ENCODE measurements at places on chromosomes 5 and 9.

GRCh38 chr9:109914280-109915027 is 134.5 kb downstream of the PALM2AKAP2 start:
- DNase-seq: no peak

GRCh38 chr5:34583167-34583566 is 73.0 kb upstream of the RAI14 start:
- no peak for DNase-seq

DNA sequence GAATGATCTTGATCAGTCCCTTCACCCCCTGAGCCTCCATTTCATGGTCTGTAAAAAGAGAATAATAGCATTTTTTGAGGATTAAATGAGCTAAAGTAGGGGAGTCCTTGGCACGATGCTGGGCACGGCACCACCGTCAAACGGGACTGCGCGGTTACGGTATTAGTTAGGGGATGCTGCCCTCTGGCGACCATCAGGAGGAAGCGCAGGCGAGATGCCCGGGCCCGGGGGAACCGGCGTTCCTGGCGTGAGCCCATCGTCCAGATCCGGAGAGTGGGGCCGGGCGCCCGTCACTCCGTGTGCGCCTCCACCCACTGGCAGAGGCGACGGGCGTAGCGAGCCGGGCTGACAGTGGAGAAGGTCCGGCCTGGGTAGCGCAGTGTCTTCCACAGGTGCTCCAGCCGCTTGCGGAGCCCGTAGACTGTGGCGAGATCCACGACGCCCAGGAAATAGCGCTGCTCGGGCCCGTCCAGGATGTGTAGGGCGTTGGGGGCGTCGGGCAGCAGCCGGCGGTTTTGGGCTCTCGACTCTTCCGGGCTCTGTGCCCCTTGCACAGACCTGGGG is 4.8 kb upstream of the ST6GALNAC4 start:
- DNase-seq: no peak

GRCh38 chr5:90220554-90220953 is 189.0 kb downstream of the CETN3 start:
- no peak for DNase-seq

DNA sequence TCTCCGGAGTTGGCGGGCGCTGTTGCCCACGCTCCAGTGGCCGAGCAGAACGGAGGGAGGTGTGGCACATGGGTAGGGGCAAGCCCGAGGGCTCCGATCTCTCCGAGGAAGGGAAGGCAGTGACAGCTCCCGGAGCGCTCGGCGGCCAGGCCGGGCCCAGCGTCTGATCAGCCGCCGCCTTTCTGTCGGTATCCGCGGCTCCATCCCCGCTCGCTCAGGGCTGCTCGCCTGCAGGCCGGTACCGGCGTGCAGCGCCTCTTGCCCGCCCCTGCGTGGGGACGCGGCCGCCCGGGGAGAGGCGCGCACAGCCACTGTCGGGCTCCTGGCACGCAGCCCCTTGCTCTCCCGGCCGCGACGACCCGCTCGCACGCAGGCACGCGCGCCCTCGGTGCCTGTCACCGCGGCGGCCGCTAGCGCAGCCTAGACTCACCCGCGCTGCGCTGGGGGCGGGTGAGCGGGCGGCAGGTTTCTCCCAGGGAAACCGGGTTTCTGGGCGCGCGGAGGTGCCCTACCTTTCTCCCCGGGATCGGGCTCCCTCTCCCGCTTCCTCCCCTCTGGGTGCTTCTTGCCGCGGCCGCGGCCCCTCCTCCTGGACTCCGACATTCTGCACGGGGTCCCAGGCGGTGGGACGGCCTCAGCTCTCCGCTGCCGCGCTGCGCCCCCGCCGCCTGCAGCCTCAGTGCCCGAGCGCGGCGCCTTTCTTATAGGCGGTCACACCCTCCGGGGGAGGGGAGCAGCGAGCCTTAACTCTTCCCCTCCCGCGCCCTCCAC is 108.4 kb downstream of the PSD2 start:
- no peak for DNase-seq

- no peak for DNase-seq
These were observed 1574.5 kb upstream of the WWC1 start for GRCh38 chr5:166716856-166717492.

DNA sequence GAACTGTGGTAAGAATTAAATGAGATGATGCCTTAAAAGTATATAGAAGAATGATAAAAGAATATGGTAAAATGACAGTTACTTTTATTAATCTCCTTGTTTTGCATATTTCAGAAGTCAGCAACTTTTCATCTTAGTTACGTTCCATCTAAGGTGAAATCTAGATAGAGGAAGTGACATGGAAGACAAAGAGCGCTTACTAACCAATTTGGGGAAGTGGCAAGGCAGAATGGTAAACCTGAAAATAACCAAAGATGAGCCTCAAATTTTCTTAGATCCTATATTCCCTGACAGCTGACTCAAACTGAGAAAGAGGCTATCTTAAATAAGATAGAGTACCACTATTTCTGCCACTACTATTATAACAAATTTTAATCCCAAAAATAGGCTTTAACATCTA is 52.5 kb downstream of the FGF10 start:
- DNase-seq: no peak

- no peak for DNase-seq
These were observed 13.7 kb downstream of the NUDT2 start for GRCh38 chr9:34343090-34343489.

DNA sequence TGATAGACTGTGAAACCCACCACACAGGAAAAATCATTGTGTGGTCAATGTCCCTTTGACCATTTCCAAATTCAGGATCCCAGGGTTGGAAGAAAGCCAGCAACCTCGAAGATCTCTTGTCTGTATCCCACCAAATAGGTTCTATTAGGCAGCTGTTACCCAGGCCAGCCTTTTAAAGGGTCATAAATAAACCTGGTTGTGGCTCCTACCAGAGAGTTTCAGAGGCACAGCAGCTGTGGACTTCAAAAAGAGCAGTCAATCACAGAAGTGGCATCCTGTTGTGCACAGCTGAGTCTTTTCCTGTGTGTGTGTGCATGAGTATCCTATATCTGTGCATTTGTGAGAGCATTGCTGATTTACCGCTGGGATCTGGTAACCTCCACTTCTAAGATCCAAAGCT is 23.7 kb upstream of the OR2S2 start:
- no peak for DNase-seq

DNA sequence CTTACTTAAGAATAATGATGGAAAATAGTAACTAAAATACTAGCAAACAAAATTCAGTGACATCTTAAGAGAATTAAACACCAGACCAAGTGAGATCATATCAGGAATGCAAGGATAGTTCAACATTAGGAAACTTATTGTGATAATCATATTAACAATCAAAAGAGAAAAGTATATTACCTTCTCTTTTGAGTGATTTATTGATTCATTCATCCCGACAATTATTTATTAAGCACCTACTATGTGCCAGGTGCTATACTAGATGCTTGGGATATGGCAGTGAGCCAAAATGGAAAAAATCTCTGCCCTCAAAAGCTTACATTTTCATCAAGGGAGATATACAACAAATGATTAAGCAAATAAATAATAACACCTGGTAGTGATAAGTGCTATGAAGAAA is 23.7 kb upstream of the PURA start:
- DNase-seq: no peak

DNA sequence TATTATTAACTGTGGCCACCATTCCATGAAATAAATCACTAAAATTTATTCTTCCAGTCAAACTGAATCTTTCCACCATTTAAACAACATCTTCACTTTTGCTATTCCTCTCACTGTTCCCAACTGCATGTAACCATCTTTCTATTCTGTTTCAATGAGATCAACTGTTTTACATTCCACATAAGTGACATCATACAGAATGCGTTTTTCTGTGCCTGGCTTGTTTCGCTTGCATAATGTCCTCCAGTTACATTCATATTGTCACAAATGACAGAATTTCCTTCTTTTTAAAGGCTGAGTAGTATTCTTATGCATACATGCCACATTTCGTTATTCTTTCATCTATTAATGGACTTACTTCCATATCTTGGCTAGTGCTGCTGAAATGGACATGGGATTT is 738.2 kb downstream of the SEMA5A start:
- no peak for DNase-seq

- no peak for DNase-seq
These were observed 82.5 kb downstream of the ADCY2 start for GRCh38 chr5:7478459-7478858.

DNA sequence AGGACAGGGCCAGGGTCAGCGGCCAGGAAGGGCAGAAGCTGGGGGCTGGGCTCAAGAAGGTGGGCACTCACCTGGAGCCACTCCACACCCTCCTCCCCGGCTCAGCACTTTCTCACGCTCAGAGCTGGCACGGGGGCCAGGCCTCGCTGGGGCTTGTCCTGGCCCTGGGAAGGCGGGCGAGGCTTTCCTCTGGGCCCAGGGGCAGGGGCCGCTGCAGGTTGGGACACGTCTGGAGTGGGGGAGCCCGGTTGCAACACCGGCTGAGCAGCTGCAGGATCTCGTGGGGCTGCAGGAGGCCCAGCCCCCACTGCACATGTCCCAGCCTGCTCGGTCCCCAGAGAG is 38.9 kb upstream of the EGFL7 start:
- no peak for DNase-seq

DNA sequence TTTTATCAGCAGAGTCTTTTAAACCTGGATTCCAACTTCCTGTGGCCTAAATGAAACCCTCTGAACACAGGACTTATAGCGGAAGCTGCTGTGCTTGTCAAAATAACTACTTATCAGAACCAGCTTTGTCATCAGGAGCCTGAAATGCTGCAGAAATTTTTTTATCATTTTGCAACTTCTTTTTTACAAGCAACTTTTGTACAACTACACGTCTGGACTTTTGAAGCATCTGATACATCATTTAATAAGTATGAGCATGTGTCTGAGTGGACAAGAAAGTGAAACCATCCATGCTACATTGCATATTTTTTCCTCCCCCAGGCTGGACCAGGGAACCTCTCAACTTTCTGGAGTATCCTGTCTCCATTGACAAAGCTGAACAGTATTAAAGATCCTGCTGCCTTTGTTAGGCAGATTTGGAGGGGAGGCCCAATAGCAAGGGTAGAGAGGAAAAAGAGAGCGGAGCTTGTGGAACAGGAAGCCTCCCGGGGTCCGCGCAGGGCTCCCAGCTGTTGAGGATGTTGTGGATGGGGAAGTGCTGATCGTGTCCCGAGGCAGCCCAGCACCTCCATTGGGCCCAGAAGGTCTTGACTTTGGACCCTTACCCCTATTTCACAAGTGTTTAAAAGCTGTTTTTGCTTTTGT is 196.6 kb downstream of the MSX2 start:
- no peak for DNase-seq

DNA sequence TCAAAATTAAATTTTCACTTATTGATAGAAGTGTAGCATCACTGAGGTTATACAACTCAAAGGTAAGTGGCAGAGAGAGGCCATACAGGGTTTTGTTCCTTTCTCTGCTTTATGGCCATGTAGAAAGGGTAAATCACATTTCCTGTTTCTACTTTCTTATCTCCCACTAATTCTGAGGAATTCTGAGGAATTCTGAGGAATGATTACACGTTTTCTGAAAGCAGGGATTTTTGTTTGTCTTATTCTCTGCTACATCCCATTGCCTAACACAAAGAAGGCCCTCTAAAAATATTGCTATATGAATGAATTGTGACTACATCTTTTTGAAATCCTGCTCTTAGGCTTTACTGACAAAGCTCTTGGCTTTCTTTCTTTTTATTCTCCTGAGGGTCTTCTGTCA is 516.9 kb upstream of the ZNF608 start:
- DNase-seq: no peak

DNA sequence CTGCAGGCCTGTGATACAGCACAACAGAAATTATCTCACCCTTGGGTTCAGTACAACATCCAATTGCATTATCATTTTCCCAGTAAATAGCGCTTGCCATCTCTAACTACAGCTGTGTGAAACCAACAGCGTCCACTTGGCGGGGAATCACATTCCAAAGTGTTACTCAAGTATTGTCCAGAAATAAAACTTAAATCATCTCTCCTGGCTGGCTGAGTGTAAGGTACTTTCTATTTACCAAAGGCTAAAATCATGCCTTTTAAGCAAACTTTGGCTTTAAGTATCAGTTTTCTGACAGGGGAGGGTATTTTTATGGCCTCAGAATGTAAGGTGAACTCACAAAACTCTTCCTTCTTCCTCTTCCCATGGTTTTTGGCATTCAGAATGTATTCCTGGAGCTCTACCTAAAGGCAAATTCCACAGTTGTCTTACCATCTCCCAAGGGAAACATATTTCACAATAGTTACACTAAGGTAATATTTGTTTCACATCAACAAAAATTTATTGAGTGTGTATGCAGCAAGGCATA is 205.6 kb upstream of the MPDZ start:
- DNase-seq: no peak

GRCh38 chr5:45643056-45643455 is 53.1 kb downstream of the HCN1 start:
- no peak for DNase-seq

GRCh38 chr9:108812396-108813025 is 43.3 kb downstream of the ACTL7B start:
- DNase-seq: no peak

- no peak for DNase-seq
These were observed 1087.7 kb upstream of the ARRDC3 start for GRCh38 chr5:92470770-92471169.
